ENCODE measurements at places on chromosomes 3 and 15.

DNA sequence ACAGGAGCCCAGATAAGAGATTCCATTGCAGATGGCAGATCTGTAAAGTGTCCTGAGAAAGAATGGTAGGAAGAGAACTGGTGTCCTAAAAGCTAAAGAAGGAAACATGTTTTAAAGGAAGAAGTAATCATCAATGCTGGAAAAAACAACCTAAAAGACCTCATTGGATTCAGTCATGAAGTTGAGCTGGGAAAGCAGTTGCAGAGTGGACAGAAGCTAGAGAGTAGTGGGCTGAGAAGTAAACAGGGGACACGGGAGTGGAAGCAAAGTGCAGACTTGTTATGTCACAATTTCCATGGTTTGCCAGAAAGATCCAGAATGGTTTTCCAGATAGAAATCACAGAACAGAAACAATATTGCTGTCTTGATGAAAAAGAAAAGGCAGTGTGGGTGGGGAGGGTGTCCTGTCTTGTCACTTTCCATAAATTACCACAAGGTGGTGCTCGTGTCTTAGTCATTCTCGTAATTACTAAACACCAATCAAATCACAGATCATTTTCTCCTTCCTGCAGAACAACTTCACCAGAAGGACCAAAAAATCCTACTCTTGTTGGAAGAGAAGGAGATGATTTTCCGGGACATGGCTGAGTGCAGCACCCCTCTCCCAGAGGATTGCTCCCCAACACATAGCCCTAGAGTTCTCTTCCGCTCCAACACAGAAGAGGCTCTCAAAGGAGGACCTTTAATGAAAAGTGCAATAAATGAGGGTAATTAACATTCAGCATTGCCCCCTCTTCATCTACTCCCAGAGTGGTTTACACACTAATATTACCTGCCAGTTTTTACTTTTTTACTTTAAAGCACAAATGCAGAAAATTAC, 64.5 kb downstream of the KLHL25 start:
- peak; percentile 77 for DNase-seq

GRCh38 chr3:151008699-151009098, 36.2 kb upstream of the CLRN1 start:
- no peak for DNase-seq

- DNase-seq, result no peak
Measured at GRCh38 chr3:182904164-182904563, 76.2 kb downstream of the DCUN1D1 start.

DNA sequence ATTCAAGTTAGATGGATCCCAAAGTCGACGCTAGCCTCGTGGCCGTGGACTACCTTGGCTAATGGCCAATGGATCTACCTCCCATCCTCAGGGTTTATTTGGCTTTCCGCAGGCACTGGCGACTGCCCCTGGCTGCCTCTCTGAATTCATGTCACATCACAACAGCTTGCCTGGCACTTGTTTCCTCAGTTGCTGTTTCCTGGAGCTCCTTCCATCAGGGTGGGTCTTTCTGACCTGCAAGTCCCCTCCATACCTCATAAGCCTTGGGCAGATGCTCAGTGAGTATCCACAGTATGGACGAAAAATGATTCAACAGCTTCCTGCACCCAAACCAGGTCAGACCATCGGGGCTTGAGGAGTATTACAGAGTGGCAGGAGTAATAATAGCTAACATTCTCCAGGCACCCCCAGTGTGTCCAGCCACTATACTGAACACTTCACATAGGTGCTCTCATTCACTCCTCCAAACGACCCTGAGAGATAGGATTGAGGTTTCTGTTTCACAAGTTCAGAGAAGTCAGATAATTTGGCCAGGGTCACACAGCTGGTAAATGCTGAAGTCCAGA, 311.5 kb downstream of the TLE3 start:
- no peak for DNase-seq

DNA sequence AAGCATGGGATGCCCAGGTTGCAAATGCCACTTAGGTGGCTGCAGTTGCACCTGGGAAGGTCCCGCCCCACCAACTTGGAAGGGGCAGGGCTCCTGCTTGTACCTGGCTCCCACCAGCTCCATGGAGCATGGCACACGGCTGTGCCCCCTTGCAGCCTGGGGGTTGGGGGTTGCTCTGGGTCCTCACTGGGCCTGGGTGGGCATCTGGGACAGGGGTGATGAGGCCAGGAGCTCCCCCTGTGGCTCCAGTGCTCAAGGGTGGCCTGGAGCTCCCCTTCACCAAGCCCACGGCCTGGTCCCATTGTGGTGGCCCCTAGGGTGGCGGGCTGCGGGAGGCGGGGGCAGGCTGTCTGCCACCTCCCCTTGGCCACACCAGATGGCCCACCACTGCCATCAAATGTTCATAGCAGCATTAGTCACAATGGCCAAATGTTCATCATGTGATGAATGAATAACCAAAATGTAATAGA, 36.7 kb downstream of the GHSR start:
- no peak for DNase-seq

DNA sequence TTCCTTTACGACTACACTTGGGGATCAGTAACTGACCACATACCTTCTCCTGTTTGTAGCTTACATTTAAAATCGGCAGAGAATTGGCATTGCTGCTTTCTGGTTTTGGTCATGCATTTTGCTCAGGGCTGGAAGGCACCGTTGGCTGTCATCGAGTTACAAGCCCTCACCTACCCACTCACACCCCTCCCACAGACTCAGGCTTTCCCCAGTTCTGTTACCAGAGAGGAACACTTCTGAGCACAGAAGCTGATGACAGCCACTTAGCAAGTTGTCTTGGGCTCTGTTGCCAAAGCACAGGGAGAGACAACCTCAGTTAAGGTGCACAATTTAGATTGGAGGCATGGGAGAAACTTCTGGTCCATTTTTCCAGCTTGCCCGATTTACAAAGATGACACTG, 204.8 kb upstream of the TOPAZ1 start:
- no peak for DNase-seq

GRCh38 chr3:5260992-5261501, 73.5 kb downstream of the EDEM1 start:
- no peak for DNase-seq

GRCh38 chr15:88083811-88084760, 172.5 kb downstream of the NTRK3 start:
- DNase-seq, result no peak

DNA sequence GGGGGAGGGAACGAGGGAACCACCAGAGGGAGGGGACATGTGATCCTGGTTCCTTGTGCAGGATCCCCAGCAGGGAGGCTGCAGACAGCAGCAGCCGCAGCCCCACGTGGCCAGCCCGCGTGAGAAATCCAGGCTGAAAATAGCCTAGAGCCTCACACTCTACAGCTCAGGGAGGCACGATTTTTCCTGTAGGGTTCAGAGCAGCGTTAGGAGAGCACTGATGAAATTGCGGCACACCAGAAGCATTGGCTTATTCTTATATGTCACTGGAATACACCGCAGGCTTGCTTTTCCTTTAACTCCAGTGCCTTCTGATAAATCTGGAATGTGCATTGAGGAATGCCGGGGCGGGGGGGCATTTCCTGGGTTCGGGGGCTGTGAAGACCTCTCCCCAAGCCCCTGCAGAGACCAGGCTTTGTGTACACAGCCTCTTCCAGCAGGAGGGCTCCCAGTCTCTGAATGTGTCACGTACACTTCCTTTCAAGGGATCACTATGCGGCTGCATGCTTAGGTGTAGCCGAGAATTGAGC, 193.0 kb downstream of the ATP10A start:
- no peak for DNase-seq

- no peak for DNase-seq
Measured at GRCh38 chr3:127848131-127849129, 26.1 kb upstream of the MGLL start.

GRCh38 chr3:52341123-52341522, 25.0 kb downstream of the DNAH1 start:
- DNase-seq, result no peak

- DNase-seq, result peak; percentile 31
Measured at GRCh38 chr3:124584245-124584551, 146.1 kb upstream of the UMPS start.

- no peak for DNase-seq
Measured at GRCh38 chr15:57916695-57917094, 148.8 kb downstream of the ALDH1A2 start.

DNA sequence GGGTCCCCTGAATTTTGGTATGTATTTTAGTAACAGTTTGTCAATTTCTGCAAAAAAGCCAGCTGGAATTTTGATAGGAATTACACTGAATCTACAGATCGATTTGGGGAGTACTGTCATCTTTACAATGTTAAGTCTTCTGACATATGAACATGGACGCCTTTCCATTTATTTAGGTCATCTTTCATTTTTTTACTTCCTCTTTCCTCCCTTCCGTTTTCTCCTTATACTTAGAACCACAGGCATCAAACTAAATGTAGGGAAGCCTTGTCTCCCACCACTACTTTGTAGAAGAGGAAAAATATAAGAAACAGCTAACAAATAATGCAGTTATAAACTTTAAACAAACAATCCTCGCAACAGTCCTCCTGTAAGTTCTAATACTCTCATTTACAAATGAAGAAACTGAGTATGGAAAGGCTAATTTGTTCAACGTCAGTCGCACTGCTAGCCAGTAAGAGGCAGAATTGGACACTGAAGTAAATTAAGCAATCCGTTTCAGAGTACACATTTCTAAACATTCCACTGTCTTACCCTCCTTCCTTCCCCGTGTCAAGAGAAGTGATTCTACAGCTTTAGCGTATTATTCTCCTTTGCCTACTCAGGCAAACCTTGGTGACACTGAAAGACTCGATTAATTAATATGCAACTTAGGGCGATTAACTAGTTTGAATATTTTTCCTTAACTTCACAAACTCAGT, 25.6 kb downstream of the RHOA start:
- DNase-seq, result no peak

DNA sequence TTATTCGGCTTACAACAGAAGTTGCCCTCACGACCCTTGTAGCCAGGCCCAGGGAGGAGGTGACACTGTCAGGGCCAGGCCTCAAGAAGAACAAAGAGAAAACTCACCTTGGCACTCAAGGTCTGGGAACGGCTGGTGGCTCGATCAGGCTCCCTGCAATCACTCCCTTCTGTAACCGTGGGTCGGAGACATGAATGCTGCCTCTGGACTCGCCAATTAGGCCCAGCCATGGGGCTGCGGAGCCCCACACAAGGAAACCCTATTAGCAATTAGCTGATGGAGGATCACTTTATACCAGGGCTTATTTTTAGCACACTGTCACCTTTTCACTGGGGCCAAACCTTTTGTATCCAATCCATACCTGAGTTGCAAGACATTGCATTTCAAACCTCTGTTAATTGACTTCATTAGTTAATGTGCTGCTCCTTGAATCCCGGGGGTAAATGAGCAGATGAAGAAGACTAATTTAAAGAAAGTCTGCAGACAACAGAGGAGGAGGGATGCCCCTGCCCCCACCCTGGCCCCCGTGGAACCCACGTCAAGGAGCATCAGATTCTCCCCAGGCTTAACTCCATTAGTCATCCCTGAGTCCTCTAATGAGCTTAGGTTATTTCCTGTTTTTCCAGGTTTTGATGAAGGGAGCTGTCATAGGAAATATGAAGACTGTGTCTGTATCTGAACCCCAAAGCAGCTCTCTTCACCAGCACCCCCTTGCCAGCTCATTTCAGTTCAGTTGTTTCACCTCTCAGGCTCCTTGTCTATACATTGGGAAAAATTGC, 255.3 kb downstream of the RORA start:
- DNase-seq, result no peak
